CD8-positive, alpha-beta memory T cell (primary cell): ENCODE measurements at places on chromosomes 3 and 15. TPM values are rescaled to one million over a fixed set of nuclear protein-coding genes. Genes with fewer than 3 reads are reported as not detected.

- no peak overlapping the region for H3K4me3 ChIP-seq
- H3K27me3 ChIP-seq = no peaks in the 10 kb centered on the region
- H3K36me3 ChIP-seq = no peaks in the 10 kb centered on the region
- no peaks in the 10 kb centered on the region for H3K4me1 ChIP-seq
Measured at GRCh38 chr15:74278207-74278606, 42.1 kb downstream of the CCDC33 start.

DNA sequence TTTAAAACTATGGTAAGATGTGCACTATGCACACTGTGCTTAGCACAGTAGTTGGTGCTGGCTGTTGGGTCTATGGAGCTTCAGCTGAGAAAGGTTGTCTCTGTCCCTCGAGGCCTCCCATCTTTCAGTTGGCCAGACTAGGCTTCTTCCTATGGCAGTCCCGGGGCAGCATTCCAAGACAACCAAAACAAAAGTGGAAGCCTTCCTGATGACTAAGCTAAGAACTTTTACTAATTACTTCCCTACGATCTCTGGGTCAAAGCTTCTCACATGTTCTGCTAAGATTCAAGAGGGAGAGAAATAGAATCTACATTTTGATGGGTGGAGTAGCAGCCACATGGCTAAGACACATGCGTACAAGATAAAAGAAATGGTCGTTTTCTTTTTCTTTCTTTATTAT, 342.8 kb downstream of the TUSC7 start:
- H3K4me3 ChIP-seq = no peak overlapping the region
- H3K4me1 ChIP-seq = no peaks in the 10 kb centered on the region
- no peaks in the 10 kb centered on the region for H3K36me3 ChIP-seq

GRCh38 chr15:40793216-40793989, 13.5 kb upstream of the ZFYVE19 start:
- no peak overlapping the region for H3K4me3 ChIP-seq
- H3K36me3 ChIP-seq = no peaks in the 10 kb centered on the region
- peak; percentile 9 for DNase-seq
- H3K27me3 ChIP-seq = no peaks in the 10 kb centered on the region
- no peaks in the 10 kb centered on the region for H3K4me1 ChIP-seq
- no peak overlapping the region for H3K27ac ChIP-seq

CAPN3 gene
- 4.3 TPM for total RNA-seq

DNA sequence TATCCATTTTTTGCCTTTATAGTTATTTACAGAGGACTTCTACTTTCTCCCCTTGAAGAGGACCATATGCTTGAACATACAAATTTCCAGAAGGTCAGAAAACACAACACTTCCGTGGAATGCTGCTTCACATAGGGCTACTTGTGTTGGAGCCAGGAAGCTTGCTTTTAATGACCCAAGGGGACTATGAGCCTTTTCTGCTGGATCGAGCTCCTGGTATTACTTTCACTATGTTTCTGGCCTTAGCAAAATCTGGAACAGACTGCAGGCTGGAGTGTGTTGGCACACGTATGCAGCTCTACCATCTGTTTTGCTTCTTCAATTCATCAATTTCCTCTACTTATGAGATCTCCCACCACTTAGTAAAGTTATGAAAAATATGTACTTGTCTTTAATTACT, 69.3 kb upstream of the CBLB start:
- DNase-seq = no peak
- no peak overlapping the region for H3K27ac ChIP-seq
- no peak overlapping the region for H3K4me3 ChIP-seq
- H3K4me1 ChIP-seq = no peaks in the 10 kb centered on the region
- H3K27me3 ChIP-seq = no peaks in the 10 kb centered on the region

GRCh38 chr15:50251638-50252182, 13.8 kb downstream of the HDC start:
- H3K4me1 ChIP-seq = peaks cover 16% of the 10 kb centered on the region
- H3K4me3 ChIP-seq = no peak overlapping the region
- H3K36me3 ChIP-seq = no peaks in the 10 kb centered on the region
- no peak for DNase-seq
- no peaks in the 10 kb centered on the region for H3K27me3 ChIP-seq

DNA sequence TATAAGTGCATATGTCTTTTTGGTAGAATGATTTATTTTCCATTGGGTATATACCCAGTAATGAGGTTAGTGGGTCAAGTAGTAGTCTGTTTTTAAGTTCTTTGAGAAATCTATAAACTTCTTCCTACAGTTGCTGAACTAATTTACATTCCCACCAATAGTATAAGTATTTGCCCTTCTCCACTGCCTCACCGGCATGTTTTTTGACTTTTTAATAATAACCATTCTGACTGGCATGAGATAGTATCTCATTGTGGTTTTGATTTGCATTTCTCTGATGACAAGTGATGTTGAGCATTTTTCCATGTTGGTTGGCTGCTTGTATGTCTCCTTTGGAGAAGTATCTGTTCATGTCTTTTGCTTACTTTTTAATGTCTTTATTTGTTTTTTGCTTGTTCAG, 94.1 kb upstream of the TP63 start:
- H3K4me3 ChIP-seq = no peak overlapping the region
- H3K27me3 ChIP-seq = no peaks in the 10 kb centered on the region
- no peaks in the 10 kb centered on the region for H3K4me1 ChIP-seq

DNA sequence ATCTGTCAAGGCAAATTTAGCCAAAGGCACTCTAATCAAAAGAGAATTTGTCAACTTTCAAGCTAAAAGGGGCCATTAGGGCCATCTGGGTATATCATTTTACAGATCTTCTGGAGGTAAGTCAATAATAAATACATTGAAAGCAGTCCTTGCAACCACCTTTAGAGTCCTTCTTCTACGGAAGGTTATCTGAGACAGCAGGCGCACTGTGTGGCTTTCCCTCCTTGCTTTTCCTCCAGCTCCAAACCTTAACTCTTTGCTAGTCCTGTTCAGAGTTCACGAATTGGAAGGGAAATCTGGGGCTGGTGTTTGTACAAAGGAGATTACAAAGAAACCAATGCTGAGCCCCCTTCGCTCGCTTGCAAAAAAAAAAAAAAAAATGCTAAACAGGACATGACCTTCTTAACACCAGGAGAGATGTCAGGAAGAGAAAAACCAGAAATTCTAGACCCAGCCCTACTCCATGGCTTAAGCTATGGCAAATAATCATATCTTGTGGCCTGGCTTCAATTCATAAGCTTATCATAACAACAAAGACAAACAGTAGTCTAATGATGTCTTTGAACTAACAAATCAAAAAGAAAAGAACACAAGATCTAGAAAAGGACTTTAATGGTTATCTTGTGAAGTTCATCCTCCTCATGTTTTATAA, 215.7 kb downstream of the STT3B start:
- no peak for DNase-seq
- H3K36me3 ChIP-seq = no peaks in the 10 kb centered on the region
- H3K27me3 ChIP-seq = no peaks in the 10 kb centered on the region
- no peak overlapping the region for H3K4me3 ChIP-seq
- no peak overlapping the region for H3K27ac ChIP-seq

GRCh38 chr15:66883284-66883911, 181.4 kb downstream of the SMAD6 start:
- H3K27me3 ChIP-seq = no peaks in the 10 kb centered on the region
- no peak overlapping the region for H3K4me3 ChIP-seq
- no peaks in the 10 kb centered on the region for H3K4me1 ChIP-seq
- no peaks in the 10 kb centered on the region for H3K36me3 ChIP-seq

DNA sequence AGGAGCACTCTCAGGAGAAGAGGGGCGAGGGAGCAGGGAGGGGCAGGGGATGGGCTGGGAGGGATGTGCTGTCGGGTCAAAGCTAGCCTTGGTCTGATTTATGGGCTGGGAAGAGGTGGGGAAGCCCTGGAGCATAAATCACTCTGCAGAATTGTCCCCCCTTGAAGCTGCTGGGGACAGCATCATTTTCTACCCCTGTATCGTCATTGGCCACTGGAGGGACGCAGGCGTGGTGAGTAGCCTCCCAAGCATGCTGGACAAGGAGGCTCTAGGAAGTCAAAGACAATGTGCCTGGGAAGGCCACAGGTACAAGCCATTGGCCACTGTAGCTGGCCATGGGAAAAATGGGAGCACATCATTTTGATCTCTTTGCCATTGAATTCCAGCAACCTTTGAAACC, 175.5 kb upstream of the CTDSPL start:
- no peak overlapping the region for H3K4me3 ChIP-seq
- no peak overlapping the region for H3K27ac ChIP-seq
- no peak for DNase-seq
- no peaks in the 10 kb centered on the region for H3K27me3 ChIP-seq
- no peaks in the 10 kb centered on the region for H3K36me3 ChIP-seq
- no peaks in the 10 kb centered on the region for H3K4me1 ChIP-seq

DNA sequence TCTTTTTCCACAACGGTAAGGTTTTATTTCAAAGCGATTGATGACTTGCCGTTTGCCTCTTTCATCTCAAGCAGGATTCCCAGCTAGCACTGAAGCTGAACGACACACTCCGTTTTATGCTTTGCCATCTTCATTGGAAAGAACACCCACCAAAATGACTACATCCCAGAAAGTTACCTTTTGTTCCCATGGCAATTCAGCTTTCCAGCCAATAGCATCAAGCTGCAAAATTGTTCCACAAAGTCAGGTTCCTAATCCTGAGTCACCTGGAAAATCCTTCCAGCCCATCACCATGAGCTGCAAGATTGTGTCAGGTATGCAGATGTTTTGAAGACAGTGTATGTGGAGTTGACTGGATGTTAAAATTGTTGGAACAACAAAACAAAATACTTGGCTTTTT, 56.5 kb downstream of the YEATS2 start:
- no peak overlapping the region for H3K27ac ChIP-seq
- no peak overlapping the region for H3K4me3 ChIP-seq
- DNase-seq = no peak
- H3K36me3 ChIP-seq = peaks cover 14% of the 10 kb centered on the region

GRCh38 chr3:12353796-12354525, 65.1 kb downstream of the PPARG start:
- H3K36me3 ChIP-seq = no peaks in the 10 kb centered on the region
- no peaks in the 10 kb centered on the region for H3K4me1 ChIP-seq
- no peak overlapping the region for H3K27ac ChIP-seq
- no peaks in the 10 kb centered on the region for H3K27me3 ChIP-seq

GRCh38 chr3:37707428-37708372, 154.0 kb upstream of the CTDSPL start:
- H3K4me3 ChIP-seq = no peak overlapping the region
- H3K4me1 ChIP-seq = no peaks in the 10 kb centered on the region
- no peaks in the 10 kb centered on the region for H3K27me3 ChIP-seq
- no peaks in the 10 kb centered on the region for H3K36me3 ChIP-seq
- no peak for DNase-seq
- no peak overlapping the region for H3K27ac ChIP-seq

NGRN gene
- total RNA-seq = 34.1 TPM

- H3K27ac ChIP-seq = no peak overlapping the region
- no peak overlapping the region for H3K4me3 ChIP-seq
- H3K4me1 ChIP-seq = no peaks in the 10 kb centered on the region
- DNase-seq = no peak
- H3K36me3 ChIP-seq = no peaks in the 10 kb centered on the region
- no peaks in the 10 kb centered on the region for H3K27me3 ChIP-seq
Measured at GRCh38 chr15:83118291-83118827, 10.9 kb downstream of the TM6SF1 start.

- no peaks in the 10 kb centered on the region for H3K4me1 ChIP-seq
- H3K4me3 ChIP-seq = no peak overlapping the region
- no peaks in the 10 kb centered on the region for H3K27me3 ChIP-seq
- H3K27ac ChIP-seq = no peak overlapping the region
- H3K36me3 ChIP-seq = no peaks in the 10 kb centered on the region
- no peak for DNase-seq
Measured at GRCh38 chr3:118810499-118811035, 224.1 kb downstream of the IGSF11 start.

GRCh38 chr3:188353426-188353825, 199.5 kb downstream of the LPP start:
- no peak for DNase-seq
- H3K27me3 ChIP-seq = no peaks in the 10 kb centered on the region
- H3K4me1 ChIP-seq = peaks cover 5% of the 10 kb centered on the region
- H3K4me3 ChIP-seq = no peak overlapping the region

DNA sequence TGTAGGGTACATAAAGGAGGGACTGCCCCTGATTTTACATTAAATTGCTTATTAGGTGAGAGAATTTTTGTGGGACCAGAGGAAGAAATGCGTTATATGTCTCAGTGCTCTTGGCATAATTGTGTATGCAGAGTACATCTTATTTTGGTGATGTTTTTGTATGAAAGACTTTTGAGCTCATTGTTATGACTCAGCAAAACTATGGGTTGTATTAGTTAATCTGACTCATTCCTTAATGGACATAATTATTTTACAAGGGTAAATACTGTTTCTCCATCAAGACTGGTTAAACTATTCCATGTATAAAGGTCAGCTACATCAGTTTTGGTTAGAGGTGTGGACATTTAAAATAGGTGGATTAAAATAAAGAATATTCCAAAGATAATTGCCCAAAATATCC, 156.8 kb downstream of the ALCAM start:
- H3K27me3 ChIP-seq = no peaks in the 10 kb centered on the region
- no peak overlapping the region for H3K27ac ChIP-seq
- no peak overlapping the region for H3K4me3 ChIP-seq
- DNase-seq = no peak
- H3K36me3 ChIP-seq = no peaks in the 10 kb centered on the region

DNA sequence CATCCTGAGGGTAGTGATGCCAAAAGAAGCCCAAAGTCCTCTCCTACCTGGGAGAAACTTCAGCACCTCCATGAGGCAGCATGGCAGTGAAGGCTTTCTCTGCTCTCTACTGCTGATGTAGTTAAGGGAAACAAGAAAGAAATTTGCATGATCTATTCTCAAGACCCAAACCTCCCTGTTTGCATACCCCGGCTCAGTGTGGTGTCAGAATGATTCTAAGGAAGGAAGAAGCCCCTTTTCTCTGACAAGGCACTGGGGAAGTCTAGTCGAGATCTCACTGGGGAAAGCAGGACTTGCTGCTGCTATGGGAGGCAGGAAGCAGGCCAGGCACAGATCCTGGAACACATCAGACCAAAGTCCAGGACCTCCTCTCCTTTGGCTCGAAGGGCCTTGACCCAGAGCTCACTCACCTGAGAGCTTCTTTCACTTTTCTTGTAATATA, 89.4 kb upstream of the ICE2 start:
- DNase-seq = no peak
- H3K27me3 ChIP-seq = no peaks in the 10 kb centered on the region
- H3K4me3 ChIP-seq = no peak overlapping the region
- H3K36me3 ChIP-seq = no peaks in the 10 kb centered on the region
- H3K27ac ChIP-seq = no peak overlapping the region
- peaks cover 91% of the 10 kb centered on the region for H3K4me1 ChIP-seq

DNA sequence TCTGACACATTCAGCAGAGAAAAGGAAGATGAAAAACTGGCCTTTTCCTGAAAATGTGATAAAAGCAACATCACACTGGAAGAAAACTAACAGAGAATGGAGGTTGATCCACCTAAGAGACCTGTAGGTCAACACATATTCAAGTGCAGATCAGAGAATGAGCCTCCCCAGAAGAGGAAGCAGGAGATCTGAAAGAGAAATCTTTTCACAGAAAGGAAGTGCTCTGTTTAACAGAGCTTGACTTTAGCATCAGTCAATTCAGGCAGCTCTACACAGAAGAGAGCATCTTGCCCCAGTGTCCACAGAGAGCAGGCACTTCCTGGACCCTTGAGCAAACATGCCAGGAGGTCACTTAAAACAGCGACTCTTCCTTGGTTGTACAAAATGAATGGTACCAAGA, 655.4 kb upstream of the GBE1 start:
- no peaks in the 10 kb centered on the region for H3K27me3 ChIP-seq
- no peaks in the 10 kb centered on the region for H3K4me1 ChIP-seq
- H3K36me3 ChIP-seq = no peaks in the 10 kb centered on the region
- DNase-seq = no peak
- no peak overlapping the region for H3K4me3 ChIP-seq
- H3K27ac ChIP-seq = no peak overlapping the region
